ENCODE measurements at places on chromosomes 7 and 10. TPM values are rescaled to one million over a fixed set of nuclear protein-coding genes. Genes with fewer than 3 reads are reported as not detected.

EBF3 gene
- 6.2 TPM for total RNA-seq

DNA sequence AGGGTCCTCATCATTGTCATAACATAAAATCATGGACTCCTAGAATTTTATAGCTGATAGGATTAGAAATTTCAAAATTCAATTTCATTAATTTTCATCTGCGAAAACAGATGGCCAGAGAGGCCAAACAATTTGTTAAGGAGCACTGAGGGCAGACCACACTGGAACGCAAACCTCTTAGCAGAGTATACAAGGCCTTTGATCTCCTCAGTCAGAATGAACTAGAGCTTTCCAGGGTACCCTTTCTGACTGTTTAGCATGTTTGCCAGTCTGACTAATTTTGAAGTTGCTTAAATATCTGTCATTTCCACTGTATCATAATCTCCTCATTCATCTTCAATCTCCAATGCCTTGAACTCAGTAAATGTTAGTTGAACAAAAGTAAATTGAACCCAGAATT lies 41.9 kb upstream of the ATRNL1 start:
- H3K27ac ChIP-seq: no peak overlapping the region
- no peak for DNase-seq
- no peaks in the 10 kb centered on the region for H3K36me3 ChIP-seq
- H3K27me3 ChIP-seq: no peaks in the 10 kb centered on the region
- H3K4me1 ChIP-seq: no peaks in the 10 kb centered on the region

- no peaks in the 10 kb centered on the region for H3K27me3 ChIP-seq
- no peak overlapping the region for H3K4me3 ChIP-seq
- no peak for DNase-seq
Observed at GRCh38 chr7:84002348-84002747, 192.2 kb downstream of the SEMA3A start.

MYOZ1 gene
- 4.8 TPM for total RNA-seq

Measured in left ventricle myocardium inferior (tissue), 1 donor.